ENCODE measurements at places on chromosomes 4 and X.

- DNase-seq: no peak
Observed at GRCh38 chr4:149914119-149915115, 98.8 kb upstream of the IQCM start.

- no peak for DNase-seq
Observed at GRCh38 chr4:142818031-142818430, 28.1 kb downstream of the INPP4B start.

GRCh38 chr4:70505151-70505748 lies 13.1 kb upstream of the AMTN start:
- DNase-seq: peak; percentile 26

- no peak for DNase-seq
Observed at GRCh38 chr4:55330241-55330640, 15.8 kb upstream of the SRD5A3 start.

- no peak for DNase-seq
Observed at GRCh38 chr4:152385551-152385950, 150.3 kb downstream of the FBXW7 start.

GRCh38 chr4:145545538-145546174 lies 64.0 kb downstream of the SMAD1 start:
- no peak for DNase-seq

DNA sequence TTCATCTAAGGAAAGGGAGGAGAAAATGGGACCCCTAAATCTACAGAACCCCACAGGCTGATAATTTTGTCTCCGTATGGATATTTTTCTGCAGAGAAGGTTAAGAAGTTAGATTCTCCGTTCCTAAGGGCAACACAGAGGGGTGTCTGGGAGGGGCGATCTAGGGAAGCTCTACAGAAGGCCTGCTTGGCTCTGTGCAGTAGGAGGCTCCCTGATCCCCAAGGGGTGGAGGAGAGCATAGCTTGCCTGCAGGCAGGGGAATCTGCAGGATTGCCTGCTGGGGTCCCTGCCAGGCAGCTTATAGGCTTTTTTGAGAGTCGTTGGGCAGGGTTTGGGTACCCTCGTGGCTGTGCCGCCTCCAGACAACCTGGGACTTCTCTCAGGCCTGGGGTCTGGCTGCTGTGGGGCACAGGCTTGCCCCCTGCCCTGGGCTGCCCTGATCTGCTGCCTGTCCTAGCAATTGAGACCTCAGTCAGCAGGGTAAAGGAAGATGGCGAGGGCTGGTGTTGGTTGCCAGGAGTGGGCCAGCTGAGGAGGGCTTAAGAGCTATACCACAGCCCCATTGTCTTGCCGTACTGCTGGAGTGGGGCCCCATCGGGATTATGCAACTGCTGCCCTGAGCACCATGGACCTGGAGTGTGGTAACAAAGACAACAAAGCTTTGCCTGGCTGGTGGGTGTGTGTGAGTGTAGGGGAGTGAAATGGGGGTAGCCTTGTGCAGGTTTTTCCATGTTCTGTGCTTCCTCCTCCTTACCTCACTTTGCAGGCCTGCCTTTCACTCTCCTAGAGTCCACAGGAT lies 74.1 kb downstream of the EFNB1 start:
- DNase-seq: no peak

DNA sequence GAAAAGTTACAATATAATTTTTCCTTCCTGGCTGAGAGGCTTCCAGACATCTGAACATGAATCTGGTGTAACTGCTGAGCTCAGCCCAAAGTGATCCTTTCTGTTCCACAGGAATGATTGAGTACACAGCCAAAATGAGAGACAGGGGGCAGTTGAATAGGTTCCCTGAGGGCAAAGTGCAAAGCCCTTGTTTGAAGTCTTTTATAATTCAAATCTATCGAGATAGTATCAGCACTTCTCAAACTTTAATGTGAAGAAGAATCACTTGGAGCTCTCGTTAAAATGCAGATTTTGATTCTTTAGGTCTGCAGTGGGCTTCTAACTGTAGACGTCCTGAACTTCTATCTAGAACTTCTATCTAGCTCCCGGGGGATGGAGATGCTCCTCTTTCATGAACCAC lies 54.4 kb upstream of the BMP2K start:
- no peak for DNase-seq

GRCh38 chr4:38889143-38889542 lies 21.5 kb downstream of the FAM114A1 start:
- no peak for DNase-seq

DNA sequence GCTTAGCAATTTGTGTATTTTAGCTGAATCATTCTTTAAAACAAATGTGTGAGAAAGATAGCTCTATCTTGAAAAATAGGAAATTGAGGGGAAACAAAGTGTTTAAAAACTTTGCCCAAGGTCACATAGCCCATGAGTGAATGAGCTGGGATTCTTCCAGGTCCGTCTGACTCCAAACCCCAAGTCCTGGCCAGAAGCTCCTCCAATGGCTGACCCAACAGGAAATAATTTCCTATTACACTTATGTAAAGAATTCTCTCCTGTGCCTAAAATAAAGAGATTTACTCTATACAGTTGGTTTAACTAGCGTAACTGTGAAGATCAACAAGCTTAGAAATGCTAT lies 287.6 kb downstream of the ARHGAP24 start:
- DNase-seq: no peak

DNA sequence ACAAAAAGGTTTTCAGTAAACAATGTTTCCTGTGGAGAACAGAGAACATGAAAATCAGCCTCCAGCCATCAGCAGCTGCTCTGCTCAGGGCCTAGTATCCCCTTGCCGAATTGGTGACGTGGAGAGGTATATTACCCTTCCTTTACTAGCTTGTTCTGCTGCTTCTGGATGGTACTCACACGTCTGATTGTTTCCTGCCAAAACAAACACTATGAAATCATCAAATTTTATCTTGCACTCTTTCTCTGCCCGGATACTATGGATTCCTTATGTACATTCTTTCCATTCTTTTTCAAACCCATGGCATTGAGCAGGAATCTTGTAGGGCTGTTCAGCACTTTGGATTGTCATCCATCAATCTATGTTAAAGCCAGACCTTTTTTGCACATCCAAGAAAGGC lies 18.8 kb upstream of the METAP1 start:
- DNase-seq: no peak

DNA sequence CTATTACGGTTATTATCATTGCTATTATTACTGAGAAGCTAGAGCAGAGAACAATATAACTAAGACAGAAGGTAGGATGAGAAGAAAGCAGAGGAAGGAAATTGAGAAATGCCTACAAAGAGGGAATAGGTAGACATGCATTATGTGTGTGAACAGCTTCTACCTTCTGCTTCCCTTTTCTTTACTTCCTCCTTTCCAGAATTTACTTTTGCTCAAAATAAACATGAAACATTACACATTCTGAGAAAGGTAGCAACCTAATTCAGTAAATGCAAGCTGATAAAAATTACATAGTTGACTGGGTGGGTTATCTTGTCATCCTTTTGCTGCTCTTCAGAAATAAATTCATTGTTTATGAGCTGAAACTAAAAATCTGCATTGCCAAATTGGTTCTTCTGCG lies 54.6 kb downstream of the AMOT start:
- no peak for DNase-seq

GRCh38 chrX:151516538-151517187 lies 46.8 kb upstream of the PASD1 start:
- DNase-seq: no peak

DNA sequence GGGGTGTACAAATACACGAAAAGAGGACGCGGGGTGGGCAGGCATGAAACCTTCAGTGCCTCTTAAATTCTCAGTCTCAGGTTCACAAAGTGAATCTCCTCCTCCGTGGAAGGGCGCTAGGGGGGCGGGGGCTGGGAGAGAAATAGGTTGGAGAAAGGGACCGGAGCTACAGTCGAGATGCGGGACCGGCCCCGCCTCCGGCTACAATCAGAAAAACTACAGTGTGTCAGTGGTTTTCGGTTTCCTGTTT lies 3.4 kb downstream of the MAML3 start:
- no peak for DNase-seq

DNA sequence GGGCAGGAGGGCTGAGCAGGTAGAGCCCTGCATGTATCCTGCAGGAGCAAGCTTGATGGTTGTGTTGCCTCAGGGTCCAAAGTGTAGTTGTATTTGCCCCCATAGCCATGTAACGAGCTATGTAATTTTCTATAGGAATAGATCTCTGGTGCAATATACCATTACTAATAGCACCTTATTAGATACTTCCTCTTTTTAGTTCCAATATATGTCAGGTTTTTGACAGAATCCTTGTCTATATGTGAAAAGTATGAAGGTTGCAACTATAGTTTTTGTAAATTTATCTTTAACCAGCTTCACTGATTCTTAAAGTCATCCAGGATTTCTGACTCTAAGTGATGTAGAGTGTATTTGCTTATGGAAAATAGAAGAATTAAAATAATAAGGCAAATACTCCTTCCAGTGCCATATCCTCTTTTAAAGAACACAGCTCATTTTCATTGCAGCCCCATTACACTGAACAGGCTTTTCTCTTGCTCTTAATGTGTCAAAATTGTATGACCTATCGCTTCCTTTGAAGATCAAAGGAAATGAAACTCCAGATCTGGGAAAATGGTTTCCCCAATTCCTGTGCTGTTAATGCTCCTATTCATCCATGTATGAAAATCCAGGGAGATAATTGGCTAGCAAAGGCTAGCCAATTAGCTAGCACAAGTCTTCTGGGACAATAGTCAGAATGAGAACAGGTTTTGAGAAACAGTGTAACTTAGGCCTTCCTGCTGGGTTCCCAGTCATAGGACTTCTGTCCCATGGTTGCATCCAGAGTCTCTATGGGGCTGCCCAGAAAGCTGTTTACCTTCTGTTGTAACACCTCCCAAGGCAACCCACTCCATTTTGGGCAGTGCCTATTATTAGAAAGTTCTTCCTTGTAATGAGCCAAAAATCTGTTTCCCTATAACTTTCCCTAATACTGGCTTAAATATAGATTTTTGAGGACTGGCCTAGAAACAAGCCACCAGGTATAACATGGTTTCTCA lies 90.6 kb downstream of the TSPAN7 start:
- DNase-seq: no peak

DNA sequence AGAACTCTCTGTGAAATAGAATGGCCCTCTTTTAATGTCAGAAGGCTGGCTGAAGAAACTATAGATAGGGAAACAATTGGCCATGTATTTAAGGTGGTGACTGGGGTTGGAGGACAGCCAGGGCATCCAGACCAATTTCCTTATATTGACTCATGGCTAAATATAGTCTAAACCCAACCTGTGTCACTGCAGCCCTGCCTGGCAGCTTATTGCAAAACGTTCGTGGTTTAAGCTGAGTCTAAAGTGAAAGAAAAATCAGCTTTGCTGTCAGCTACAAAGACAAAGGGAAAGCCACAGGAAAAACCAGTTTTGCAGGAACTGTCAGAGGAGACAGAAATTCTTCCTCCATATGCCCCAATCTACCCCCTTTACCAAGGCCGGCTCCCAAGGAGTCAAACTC lies 902.8 kb upstream of the NDST4 start:
- no peak for DNase-seq

DNA sequence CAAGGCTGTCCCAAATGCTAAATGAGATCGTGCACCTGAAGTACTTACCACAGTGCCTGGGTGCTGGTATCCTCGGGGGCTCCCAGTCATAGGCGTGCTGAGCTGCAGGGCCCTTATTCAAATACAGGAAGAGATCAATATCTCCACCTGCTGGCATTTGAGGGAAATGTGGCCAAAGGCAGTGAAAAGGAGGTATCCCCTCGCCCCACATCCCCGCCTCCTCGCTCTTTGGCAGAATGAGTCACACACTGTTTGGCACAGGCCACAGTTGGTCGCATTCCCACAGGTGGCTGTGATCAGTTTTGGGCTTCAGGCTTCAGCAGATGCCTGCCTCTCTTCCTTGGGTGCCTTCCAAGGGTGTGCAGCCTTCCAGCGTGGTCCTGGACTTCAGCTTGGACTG lies 28.4 kb downstream of the ZNF185 start:
- DNase-seq: peak; percentile 39

DNA sequence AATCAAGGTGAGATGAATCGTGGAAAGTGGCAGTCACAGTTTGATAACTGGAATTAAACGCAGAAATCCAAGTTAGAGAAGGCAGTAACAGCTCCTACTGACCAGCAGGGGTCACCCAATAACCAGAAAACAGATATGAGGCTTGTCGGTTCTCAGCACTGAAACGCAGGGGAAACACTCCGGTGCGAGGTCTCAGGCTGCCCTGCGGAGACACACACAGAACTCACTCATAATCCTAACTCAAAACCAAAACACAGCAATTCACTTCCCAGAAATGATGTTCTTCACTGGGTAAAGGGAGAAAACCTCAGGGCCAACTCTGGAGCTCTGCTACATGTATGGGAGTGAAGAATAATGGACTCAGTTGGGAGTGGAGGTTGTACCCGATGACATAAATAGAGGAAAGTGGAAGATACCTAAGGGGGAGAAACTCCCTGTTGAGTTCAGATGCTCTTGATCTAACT lies 384.4 kb downstream of the RAPGEF2 start:
- DNase-seq: peak; percentile 0

- DNase-seq: no peak
Observed at GRCh38 chr4:125952631-125953030, 637.9 kb downstream of the FAT4 start.

DNA sequence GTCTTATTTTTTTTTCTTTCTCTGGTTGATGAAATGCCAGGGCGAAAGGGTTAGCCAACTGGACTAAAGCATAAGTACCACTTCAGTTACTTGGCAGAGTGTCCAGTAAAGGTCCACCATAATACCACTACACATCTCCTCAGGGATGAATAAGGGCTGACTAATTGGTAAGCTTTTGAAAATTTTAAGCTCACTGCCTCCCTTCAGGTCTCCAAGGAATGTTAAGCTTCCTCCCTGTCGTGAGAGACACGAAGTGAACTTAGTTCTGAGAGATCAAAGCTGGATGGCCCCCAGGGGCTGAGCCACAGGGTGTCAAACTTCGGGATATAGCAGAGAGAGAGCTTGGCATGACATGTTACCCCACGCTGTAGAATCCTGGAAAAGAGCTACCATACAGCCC lies 111.4 kb downstream of the VSIG4 start:
- no peak for DNase-seq

GRCh38 chr4:15683143-15683495 lies 1.5 kb downstream of the FAM200B start:
- no peak for DNase-seq

DNA sequence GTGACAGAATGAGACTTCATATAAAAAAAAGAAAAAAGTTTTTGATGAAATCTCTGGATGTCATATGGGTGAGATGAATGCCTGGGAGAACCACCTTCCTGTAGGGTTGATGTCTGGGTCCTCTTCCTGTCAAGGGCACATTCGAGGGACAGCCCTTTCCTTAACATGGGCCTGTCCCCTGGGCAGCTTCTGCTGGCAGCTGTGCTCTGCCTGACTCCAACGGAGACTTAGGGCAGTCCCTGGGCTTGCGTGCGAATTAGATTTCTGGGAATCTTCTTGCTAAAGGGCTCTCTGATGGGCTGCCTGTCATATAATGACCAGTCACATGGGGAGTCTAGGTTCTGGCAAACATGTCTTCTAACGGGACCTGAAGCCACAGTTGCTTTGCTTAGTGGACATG lies 40.7 kb downstream of the TNIP2 start:
- DNase-seq: no peak

- DNase-seq: no peak
Observed at GRCh38 chr4:107996949-107997788, 7.5 kb downstream of the HADH start.

- DNase-seq: no peak
Observed at GRCh38 chr4:148643851-148644250, 201.6 kb upstream of the NR3C2 start.

Data from stimulated activated naive CD4-positive, alpha-beta T cell treated with Interleukin-2 at 50 U/mL for 16 hours (primary cell).